ENCODE measurements at places on chromosomes 2 and 18.

- DNase-seq: no peak
Observed at GRCh38 chr18:24514439-24514838, 54.0 kb downstream of the HRH4 start.

DNA sequence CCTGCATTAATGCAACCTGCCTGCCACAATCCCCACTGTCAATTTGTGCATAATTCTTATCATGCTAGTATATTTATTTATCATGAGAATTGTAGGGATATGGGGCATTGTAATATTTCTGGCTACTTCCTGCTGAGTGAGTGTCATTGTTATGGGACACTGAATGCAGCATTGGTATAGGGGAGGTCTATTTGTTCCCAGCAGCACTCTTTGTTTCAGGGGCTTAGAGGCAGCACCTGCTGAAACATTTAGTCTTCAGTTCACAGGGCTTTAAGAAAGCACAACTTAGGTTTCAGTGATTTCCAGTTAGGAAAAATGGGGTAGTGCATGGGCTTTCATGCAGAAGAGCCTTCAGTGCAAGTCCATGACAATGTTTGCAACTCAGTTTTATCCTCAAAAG, 23.6 kb downstream of the SULT1C3 start:
- DNase-seq: no peak

DNA sequence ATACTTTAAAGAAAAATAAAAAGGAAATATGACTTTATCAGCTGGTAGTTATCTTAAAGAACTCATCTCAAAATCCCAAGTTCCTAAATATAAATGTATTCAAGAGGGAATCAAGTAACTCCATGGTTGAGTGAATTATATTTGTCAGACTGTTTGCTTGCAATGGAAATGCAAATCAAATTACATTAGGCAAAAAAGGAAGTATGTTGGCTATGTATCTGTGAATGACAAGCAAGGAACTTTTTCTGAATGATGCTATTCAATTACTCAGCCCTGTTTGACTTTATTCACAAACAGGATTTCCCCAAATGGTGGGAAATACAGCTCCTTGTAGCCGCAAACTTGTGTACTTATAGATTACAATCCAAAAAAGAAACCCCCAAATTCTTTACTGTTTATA, 309.1 kb downstream of the ARL6IP6 start:
- DNase-seq: no peak

GRCh38 chr18:6590326-6590725, 139.2 kb upstream of the ARHGAP28 start:
- no peak for DNase-seq

GRCh38 chr2:186911551-186912085, 62.6 kb upstream of the ZSWIM2 start:
- DNase-seq: no peak

DNA sequence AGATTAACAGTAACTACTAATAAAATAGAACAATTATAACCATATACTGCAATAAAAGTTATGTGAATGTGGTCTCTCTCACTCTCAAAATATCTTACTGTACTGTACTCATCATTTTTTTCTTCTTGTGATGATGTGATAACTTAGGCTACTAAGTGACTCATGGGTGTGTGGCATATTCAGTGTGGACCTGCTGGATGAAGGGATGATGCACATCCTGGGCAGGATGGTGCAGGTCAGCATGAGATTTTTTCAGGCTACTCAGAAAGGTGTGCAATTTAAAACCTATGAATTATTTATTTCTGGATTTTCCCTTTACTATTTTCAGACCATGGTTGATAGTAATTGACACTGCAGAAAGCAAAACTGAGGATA, 90.7 kb downstream of the NCKAP5 start:
- no peak for DNase-seq

DNA sequence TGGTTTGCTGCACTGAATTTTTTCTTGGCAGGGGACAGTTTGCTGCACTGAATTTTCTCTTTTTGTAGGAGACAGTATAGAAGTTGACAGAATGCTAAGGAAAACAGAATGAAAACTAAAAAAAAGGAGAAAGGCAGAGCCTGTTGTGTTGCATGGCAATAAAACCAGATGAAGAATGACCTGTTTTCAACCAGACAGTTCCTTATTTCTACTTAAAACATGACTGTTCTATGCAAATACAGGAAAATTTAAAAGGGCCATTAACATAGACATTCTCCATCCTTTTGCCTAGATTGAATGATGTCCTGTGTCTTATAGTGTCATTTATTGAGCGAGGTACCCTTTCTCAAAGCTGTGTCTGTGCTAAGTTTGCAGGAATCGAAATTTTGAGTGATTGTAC, 33.3 kb downstream of the ABI2 start:
- DNase-seq: no peak

DNA sequence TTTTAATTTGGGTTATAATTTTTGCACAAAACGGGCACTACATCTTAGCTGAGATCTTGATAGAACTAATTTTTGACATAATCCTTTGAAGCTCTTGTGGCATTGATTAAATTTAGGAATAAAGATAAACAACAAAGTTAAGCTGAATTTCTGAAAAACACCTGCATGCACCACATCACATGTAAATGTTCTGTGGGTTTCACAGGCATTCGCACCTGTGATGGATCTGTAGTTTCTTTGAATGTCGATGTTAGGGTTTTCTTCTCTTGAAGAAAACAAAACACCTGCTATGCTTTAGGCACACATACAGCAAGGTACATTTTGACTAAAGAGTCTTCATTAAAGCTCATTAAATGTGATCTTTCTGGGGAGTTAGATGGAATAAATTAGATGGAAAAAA, 60.3 kb downstream of the RPIA start:
- DNase-seq: peak; percentile 17

All from stimulated activated naive CD4-positive, alpha-beta T cell (primary cell).